ENCODE measurements at places on chromosomes 4 and X.

DNA sequence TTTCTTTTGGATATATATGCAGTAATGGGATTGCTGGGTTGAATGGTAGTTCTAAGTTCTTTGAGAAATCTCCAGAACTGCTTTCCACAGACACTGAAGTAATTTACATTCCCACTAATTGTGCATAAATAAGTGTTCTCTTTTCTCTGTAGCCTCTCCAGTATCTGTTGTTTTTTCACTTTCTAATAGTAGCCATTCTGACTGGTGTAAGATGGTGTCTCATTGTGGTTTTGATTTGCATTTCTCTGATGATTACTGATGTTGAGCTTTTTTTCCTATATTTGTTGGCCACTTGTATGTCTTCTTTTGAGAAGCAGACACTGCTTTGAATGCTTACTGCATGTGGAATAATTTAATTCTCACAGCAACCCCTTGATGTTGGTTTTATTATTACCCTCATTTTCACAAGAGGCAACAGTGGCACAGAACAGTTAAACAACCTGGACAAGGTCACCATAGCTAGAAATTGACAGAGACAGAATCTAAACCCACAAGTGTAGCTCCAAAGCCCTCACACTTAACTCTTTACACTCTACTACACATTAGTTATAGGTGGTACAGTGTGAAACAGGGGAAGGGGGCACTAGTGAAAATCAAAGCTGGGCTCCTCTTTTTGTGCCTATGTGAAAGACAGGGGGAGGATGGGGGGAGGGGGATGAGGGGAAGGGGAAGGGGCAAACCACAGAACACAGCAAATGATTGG is 96.1 kb downstream of the REELD1 start:
- no peak for DNase-seq

GRCh38 chr4:126776361-126776760 is 856.4 kb upstream of the INTU start:
- no peak for DNase-seq

GRCh38 chr4:145153904-145154298 is 26.5 kb downstream of the OTUD4 start:
- DNase-seq = no peak

DNA sequence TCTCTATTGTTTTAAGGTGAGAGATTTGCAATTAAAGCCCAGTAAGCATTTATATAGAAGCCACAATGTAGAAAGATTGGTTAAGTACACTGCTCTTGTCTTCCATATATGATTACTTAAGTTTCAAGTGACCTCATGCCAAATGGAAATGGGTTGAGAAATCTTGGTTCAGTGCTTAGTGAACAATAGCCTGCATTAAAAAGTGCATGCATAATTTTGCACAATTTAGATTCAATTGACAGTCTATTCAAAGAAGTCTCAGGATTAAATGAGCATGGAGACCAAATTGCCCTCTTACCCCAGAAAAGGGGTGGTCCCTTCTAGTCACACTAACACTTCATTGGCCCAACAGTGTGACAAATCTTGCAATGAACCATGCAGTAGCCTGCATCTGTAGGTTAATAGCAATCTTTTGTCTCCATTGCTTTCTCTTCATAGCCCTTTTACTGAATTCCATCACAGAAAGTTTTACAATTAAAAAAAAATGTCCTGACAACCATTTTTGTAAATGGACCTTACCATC is 93.6 kb downstream of the HHIP start:
- DNase-seq = no peak

GRCh38 chr4:186068581-186069348 is at the start of gene TLR3:
Gene TLR3 (plus strand): TSS chr4:186069156. CDS start chr4:186076620, 7,464 bp downstream.
- no peak for DNase-seq

GRCh38 chr4:63580796-63581475 is 828.3 kb downstream of the TECRL start:
- DNase-seq = no peak
